ENCODE measurements at places on chromosomes 5 and 9.

DNA sequence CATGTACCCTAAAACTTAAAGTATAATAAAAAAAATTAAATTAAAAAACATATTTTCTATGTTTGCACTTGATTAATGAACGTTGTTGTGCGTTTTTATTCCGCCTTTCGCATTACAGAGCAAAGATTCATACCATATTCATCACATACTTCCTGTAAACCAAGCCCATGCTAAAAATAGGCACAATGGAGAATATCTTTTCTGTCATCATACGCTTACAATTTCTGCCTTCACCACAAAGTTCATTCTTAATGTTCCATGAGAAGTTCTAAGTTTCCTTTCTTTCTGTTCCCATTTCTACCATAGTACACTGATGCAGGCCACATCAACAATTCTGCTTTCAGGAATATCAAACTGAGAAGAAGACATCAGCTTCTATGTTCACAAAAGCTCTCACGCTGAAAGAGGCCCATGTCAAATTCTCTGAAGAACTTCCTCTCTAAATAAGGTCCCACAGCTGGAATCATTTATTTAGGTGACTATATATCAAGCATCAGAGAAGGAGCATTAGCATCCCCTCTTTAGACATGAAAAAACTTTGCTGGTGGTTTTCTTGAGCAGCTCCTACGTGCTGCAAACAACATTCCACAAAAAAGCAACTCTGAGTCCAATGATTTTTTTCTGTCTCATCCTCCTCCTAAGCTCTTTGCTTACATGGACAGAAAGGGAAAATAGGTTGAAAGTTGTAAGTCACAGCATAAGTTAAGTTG lies 456.4 kb downstream of the CDH10 start:
- no peak for DNase-seq

DNA sequence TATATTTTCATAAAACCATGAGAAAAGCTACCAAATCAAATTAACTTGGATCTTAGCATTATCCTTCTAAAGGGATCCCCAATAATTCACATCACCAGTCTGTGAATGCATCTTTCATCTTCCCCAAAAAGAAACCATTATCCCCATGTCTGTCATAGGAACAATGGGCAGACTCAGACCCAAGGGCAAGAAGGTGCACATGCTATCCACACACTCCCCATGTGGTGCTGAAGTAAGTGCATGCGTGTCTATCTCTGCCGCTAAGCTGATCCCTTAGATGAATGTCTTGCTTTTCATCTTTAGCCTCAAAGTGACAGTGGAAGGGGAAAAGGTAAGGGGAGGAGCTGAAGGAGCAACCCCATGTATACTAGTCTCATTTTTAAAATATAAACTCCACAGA lies 10.2 kb downstream of the SPOCK1 start:
- DNase-seq: no peak

GRCh38 chr9:91502475-91502874 lies 78.8 kb upstream of the NFIL3 start:
- DNase-seq: no peak

DNA sequence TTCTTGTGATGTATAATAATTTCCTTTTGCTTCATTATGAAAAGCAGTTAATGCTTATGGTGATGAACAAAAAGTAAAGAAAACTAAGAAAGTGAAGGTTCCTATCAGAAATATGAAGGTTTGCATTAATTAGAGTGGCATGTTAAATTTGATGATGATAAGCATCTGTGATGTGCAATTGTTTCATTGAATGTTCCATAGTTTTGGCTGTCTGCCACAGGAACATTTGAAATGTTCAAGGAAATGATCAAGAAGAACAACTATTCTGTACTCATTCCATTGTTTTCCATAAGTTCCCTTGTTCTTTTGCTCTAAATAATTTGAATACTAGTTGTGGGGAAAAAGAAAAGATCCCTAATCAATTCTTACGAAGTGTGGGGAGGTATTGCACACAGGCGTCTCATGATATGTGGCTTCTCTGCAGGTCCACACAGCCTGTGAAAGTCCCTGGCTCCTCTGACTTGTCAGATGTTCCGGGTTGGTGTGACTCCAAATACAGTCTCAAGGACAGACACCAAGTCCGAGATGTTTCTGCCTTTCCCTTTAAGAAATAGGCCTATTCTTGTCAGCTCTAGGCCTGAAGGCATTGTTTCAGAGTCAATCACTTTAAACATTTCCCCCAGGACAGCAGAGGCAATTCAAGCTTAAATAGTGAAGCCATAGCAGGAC lies 152.6 kb upstream of the MAST4 start:
- DNase-seq: no peak

DNA sequence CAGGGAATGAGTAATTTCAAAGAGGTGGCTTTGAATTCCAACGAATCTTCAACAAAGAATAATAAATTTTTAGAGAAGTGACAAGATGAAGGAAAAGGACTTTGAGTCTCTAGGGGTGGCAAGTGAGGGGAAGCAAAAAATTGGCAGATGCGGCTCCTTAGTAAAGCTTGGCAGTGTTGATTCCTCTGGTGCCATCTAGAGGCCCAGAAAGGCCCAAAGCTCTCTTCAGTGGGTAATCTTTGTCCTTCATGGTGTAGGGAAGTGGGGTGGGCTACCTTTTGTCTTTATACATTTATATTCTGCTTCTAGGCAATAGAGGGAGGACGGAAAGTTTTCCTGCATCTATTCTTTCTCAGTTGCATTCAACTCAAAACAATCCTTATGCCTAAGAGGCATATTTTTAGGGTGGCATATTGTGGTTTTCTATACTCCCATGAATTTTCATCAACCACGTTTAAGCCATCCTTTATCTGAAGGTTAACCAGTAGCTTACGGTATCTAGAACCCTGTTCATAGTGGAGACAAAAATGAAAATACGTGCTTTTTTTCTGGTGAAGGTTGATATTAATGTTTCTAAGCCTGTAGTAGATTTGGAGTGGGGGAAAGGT lies 17.5 kb upstream of the ROPN1L start:
- no peak for DNase-seq

- peak; percentile 33 for DNase-seq
Measured at GRCh38 chr5:132389585-132390286, 20.2 kb downstream of the SLC22A5 start.

DNA sequence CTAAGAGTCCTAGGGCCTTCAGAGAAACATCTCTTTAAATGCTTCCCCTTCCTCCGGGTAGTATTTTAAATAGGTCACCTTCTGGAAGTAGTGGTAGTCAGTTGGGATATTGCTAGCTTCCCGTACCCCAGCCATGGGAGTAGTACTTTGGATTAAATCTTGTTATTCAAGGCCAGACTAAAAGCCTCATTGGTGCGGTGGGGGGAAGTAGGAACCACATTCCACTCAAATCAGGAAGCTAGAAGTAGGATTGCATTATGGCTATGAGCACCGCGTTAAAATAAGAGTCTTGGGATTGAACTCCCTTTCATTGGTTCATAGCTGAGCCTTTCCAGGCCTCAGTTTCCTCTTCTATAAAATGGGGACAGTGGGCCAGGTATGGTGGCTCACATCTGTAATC lies 6.7 kb downstream of the KCNIP1 start:
- DNase-seq: no peak

- no peak for DNase-seq
Measured at GRCh38 chr5:176418251-176418650, 1.9 kb upstream of the CLTB start.

DNA sequence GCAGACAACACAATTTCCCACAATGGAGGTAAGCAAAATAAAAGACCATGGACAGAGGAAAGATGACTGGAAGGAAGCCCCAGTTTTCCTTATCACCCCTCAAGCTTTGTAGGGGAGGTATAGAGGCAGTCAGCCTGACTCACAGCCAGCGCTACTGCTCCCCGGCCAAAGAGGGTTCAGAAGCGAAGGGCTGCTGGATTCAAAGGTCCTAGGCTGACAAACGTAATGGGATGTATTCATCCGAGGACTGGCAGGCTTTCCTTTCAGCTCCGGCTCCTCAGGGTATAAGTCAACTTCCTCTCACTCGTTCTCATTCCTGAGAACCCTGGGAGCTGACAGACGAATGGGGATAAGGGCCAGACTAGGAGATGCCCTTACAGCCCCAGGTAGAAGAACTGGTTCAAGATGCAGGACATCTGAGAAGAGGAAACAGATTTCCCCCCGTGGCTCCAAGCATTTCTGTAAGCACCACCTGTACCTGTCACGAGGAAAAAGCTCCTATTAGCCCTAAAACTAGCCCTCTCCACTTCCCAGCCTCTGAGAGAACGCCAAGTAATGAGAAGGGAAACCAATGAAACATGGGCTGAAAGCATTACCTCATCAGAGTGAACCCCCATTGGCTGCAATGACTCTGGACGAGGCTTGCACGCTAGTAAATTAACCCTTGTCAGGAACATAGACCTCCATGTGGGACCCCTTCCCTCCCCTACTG lies 22.1 kb upstream of the FAM13B start:
- no peak for DNase-seq

GRCh38 chr5:81657386-81657785 lies 93.5 kb downstream of the SSBP2 start:
- DNase-seq: no peak

DNA sequence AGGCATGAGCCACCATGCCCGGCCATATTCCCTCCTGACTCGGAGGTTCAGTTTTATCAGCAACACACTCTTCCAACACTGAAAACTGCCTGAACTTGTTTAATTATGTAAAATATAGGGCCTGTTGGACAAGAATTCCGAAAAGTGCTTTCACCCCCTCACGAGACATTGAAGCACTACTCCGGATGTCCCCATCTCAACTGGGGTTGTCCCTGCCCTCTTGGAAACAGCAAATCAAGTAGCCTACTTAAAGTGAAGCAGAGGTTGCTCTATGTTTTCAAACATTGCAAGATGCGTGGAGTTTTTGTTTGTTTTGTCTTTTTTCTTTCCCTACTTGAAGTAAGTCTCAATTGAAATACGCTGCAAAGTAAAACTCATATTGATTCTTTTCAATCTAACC lies 7.6 kb downstream of the PTGER4 start:
- DNase-seq: peak; percentile 21

GRCh38 chr9:133706307-133707050 lies 31.7 kb downstream of the SARDH start:
- no peak for DNase-seq

GRCh38 chr5:158820891-158821290 lies 278.8 kb downstream of the EBF1 start:
- no peak for DNase-seq
